ENCODE measurements at places on chromosomes 3 and 15. TPM values are rescaled to one million over a fixed set of nuclear protein-coding genes. Genes with fewer than 3 reads are reported as not detected.
A peak's percentile ranks its signal among the peaks of the same experiment; 100 is the strongest.

Gene IGSF11
- total RNA-seq: 0.24 TPM

Gene ARHGAP31
- 14.0 TPM for total RNA-seq

Gene APOD
- not detected for total RNA-seq

Gene TM6SF1
- 0.54 TPM for total RNA-seq

Gene KNL1
- total RNA-seq: 39.1 TPM

DNA sequence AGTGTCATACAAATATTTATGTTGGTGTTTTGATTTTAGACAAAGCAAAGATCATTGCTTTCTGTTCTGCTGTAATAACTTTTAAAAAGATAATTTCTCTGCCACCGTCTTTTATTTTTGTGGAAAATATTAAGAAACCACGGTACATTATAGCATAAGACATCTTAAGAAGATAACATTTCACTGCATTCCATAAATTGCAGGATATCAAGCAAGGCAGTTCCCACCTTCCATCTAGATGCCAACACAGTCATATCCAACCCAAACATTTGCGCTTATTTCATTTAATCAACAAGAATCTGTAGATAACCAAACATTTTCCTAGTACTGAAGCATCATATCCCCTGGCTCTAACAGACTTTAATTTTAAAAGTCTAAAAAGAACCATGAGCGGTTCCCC is 25.1 kb downstream of the ARHGAP31 start:
- no peak for ATAC-seq

GRCh38 chr3:129343643-129344360 is 65.1 kb downstream of the HMCES start:
- ATAC-seq: peak; percentile 73

- no peak for ATAC-seq
Observed at GRCh38 chr3:10783360-10784351, 32.4 kb upstream of the SLC6A11 start.

- ATAC-seq: no peak
Observed at GRCh38 chr15:39710681-39711080, 72.0 kb downstream of the FSIP1 start.

DNA sequence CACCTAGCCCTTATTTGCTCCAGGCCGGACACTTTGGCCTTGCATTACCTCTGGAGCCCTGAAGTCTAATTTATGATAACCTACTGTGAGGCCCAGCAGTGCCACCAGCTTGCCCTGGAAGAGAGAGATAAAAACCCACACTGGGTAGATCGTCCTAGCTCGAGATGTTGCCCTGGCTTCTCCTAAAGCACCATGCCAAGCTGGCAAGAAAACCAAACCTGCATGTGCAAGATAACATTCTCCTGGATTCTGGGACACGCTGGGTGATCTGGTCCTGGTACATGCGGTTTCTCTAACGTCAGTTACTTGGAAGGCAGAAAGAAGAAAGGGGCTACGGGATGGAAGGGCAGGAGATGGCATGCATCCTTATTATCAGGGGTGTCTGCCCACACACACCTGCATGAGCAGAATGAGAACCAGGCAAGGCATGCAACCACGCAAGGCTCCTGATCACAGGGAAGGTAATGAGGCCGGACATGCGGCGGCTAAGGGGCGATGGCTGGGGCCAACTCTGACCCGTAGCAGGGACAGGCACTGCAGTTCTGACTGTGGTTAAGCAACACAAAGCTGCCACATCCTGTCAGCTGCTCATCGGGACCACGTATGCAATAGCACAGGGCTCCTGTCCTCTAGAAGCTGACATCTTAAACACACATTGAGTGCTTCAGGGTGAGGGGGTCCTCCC is 73.0 kb downstream of the OXNAD1 start:
- ATAC-seq: peak; percentile 88

DNA sequence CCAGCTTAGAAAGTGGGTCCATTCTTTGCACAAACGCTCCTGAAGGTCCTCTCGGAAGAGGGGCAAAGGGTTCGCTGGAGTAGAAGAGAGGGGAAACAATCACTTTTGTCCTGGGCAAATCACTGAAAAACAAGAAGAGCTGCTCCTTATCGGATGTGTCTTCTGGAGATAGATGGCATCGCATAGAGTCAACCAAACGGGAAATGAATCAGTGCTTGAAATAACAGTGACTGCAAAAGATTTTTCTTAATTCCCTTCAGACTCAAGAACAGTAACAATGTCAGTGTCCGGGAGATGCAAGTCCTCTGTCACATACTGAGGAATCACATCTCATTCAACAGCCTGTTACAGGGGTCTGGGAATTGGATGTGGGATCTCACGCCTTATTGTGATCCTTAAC is 78.8 kb upstream of the PCSK6 start:
- ATAC-seq: no peak

GRCh38 chr3:167858865-167859264 is 123.3 kb downstream of the SERPINI1 start:
- ATAC-seq: no peak

GRCh38 chr3:11626084-11626463 is 17.6 kb downstream of the VGLL4 start:
- ATAC-seq: peak; percentile 74
